ENCODE measurements at places on chromosomes 11 and 22.

DNA sequence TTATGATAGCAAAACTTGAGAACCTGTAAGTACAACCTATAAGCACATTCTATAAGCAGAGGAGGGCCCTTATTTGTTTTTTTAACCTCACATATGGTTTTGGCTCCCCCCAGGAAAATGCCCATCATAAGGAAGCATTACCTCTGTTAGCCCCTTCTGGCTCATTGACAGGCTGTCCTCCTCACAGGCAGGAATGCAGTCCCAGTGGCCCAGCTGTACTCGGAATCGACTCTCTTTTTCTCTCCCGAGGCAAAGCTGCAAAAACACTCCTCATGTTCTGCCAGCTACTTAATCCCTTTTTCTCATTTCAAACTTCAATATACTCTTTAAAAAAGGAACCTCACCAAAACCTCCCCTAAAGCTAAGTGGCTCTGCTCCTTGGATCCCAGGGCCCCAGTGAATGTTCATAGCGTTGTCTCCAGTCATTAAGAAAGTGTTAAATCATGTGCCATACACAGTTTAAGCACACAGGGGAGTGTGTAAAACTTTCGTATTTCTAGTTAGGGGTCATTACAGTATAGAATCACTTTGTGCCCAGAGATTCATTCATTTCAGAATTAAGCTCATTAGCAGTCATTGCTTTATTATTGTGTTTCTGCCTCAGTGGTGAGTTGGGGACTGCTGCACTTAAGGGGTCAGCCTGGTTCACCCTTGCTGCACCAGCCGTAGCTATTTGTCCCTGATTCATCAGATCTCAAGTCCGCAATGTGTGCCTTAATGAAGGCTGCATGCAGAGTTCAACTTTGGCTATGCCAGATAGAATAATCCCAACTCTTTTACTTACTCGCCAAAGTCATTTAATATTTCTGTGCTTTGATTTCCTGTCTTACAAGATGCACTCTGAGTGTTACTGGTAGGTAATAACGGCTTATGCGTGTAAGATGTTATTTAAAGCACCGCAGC lies 57.6 kb downstream of the JRKL start:
- no peak for DNase-seq

- DNase-seq: no peak
Measured at GRCh38 chr22:44869196-44869595, 116.8 kb downstream of the ARHGAP8 start.

DNA sequence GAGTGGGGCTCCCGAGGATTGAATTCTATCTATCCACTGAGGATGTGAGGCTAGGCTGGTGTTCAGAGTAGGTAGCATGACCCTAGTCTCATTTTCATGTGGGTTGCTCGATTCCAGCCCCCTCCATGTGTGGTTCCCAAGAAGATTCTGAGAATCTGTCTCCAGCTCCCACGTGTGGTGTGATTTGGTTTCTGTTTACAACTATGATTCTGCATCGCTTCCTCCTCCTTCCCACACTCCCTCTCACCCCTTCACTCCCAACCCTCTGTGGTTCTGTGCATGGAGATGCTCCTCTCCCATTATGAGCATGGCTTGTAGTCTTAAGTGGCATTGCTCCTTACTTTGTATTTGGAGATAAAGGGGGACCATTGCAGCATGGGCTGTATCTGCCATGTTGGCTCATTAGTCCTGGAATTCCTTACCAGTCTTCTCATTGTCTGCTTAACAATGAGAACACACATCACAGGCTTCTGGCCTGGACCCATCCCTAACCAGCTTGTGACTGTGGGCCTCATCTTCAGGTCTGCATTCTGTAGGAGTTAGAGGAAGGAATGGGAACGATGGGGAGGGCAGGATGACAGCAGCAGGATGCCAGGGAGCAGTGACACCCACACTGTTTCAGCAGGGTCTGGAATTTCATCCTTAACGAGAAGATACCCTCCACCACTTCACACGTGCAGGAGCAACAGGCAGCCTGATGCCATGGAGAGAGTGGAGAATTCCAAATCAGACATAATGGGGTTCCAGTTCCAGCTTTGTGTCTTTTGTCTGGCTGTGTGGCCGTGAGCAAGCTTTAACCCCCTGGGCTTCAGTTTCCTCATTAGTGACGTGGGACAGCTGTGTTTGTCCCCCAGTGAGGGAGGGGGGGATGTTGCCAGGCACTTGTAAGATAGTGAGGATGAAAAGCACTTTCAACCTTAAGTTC lies 86.0 kb downstream of the CCDC81 start:
- DNase-seq: no peak

GRCh38 chr22:37218399-37218770 lies 6.1 kb upstream of the SSTR3 start:
- no peak for DNase-seq

GRCh38 chr22:44024288-44024921 lies at the start of gene PARVB:
Gene PARVB, plus strand, starts transcription at chr22:44024302. Its CDS starts 38 bp downstream, at chr22:44024340.
- DNase-seq: no peak
